ENCODE measurements at places on chromosomes 11 and 22. TPM values are rescaled to one million over a fixed set of nuclear protein-coding genes. Genes with fewer than 3 reads are reported as not detected.
A peak's percentile ranks its signal among the peaks of the same experiment; 100 is the strongest.

Gene GRK2
- polyA plus RNA-seq: 66.8 TPM

Gene KRTAP5-11
- polyA plus RNA-seq: not detected

Gene SCN4B
- polyA plus RNA-seq: 0.38 TPM

DNA sequence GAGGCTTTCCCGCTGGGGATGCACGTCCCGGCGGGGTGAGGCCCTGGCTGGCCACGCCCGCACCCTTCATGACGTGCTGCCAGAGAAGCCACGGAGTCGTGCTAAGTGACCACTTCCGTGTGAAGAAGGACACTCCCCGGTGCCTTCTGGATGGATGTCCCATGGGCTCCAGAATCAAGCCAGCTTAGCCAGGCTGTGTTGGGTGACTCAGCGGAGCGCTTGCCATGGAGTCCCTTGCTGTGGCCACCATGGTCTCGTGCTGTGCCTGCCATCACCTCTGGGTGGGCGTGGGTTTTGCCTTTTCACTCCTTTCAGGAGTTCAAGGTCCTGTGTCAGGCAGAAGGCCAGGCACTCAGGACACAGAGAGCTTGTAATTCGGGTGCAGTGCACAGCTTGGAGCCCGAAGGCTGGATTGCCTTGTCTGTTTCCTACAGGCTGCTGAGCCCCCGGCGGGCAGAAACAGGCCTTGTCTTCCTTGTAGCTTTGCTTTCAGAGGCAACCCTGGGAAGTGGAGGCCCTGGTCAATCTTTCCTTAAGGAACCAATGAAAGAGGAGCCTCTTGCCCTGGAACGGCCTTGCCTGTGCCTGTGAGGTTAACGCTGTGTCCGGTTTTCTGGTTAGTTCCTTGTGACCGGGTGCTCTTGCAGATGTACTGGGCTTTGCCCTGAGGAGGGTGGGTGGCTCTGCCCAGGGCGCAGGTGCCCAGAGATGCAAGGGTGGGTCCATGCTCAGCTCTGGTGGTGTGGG lies 268.6 kb downstream of the TBC1D22A start:
- DNase-seq: no peak

DNA sequence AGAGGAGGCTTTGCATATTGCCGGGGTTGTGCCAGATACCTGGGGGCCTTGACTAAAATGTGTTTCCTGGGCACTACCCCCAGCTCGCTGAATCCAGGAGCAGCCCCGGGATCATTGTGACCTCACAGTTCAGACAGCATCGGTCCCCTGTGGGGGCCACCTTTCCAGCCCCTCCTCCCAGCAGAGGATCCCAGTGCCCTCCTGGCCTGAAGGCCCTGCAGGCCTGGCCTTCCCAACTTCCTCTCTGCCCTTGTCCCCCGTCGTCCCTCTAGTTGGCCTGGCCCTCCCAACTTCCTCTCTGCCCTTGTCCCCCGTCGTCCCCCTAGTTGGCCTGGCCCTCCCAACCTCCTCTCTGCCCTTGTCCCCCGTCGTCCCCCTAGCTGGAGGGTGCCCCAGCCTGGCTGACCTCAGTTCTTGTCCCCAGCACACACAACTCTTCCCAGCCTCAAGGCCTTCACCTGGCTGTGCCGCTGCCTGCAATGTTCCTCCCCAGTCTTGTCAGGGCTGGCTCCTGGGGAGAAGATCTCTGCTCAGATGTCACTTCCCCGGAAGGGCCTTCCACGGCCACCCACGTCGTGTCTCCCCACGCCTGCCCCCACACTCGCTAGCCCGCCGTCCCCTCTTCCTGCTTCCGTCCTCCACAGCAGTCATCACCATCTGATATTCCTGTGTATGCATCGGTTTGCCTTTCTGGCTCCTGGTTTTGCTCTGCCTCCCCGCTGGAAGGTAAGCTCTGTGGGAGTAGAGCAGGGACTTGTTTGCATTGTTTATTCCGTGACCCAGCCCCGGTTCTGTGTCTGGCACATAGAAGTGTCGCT lies 12.6 kb upstream of the ANO1 start:
- DNase-seq: no peak

DNA sequence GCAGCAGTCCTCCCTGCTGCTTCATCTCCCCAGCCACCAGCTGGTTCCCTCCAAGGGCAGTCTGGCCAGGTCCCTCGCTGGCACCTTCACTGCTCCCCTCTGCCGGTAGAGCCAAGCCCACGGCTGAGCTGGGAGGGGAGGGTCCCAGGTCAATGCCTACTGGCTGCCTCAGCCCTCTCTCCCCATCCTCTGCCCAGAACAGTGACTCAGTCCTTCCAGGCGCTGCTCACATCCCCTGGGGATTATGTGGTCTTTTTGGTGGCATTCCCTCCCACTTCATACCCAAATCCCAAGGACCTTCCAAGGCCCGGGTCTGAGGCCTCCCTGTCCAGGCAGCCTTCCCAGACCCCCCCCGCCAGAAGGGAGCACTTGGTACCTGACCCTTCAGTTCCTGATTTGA lies 44.9 kb downstream of the WNT7B start:
- no peak for DNase-seq

DNA sequence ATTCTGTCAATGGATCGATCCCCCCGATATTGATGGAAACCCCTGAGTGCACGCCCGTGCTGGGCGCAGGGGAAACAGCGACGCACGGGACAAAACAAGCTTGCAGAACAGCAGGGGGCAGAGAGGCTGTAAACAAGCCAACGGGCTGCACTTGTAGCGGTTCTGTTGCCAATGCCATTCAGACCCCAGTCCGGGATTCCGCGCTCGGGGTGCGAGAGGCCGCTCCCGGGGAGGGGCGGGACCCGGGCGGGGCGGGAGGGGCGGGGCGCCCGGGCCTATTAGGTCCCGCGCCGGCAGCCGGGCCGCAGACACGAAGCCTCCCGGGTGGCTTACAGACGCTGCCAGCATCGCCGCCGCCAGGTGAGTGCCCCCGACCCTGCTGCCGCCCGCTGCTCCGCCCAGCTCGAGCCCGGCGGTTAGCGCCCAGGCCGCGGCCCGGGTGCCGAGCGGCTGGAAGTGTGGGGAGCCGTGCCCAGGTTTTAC lies at the start of gene BIK:
TSS of gene BIK (plus strand) at position 307 of the 483 bp plus-strand sequence. CDS start 13,273 bp downstream, outside the sequence.
- DNase-seq: peak; percentile 51

GRCh38 chr22:37267135-37267587 lies 15.1 kb upstream of the CYTH4 start:
- no peak for DNase-seq

- DNase-seq: no peak
Measured at GRCh38 chr11:130999086-130999485, 82.8 kb upstream of the SNX19 start.

DNA sequence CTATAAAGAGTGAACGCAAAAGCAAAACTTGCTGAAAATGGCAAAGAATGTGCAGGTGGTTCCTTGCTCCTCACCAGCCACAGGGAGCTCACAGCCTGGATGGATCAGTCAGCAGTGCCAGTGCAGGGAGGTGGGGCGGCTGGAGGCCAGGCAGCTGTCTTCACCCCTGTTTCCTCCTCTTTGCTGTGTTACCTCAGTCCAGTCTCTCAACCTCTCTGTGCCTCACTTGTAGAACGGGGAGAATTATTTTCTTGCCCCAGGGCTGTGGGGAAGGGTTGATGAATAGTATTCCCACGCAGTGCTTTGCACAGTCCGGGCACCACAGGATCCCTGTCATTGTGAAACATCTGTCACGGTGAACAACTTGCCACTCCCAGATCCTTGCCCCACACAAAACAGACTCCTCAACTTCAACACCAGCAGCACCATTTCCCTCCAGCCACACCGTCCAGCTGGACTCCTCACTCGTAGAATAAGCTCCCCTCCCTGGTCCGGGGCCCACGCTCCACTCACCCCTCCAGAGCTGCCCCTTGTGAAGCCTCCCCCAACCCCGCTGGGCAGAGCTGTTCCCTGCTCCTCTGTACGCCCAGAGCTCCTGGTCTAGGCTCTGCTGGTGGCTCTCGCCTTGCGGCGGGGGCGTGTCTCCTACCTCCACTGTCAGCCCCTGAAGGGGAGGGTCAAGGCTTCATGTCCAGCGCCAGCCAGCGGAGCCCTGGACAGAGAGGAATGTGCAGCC lies 27.7 kb downstream of the MPPED1 start:
- DNase-seq: no peak

GRCh38 chr22:19545935-19546207 lies 21.7 kb upstream of the CLDN5 start:
- DNase-seq: no peak
